ENCODE measurements at places on chromosomes 4 and X.
A peak's percentile ranks its signal among the peaks of the same experiment; 100 is the strongest.

- no peak for DNase-seq
These were observed 509.9 kb upstream of the POU3F4 start for GRCh38 chrX:82998163-82998562.

DNA sequence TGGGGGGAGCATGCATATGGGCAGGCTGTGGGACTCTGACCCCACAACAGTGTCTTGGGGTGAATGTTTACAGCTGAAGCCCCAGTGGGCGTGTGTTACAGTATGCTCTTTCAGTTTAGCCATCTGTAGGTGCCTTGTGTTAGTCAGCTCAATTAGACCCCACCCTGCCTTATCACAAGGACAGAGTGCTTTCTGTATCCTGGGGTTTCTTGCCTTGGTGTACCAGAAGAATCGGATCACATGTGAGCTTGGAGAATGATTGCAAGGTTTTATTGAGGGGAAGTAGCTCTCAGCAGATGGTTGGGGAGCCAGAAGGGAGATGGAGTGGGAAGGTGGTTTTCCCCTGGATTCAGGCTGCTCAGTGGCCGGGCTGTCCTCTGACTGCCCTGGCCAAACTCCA is 27.3 kb downstream of the SH3BGRL start:
- no peak for DNase-seq

GRCh38 chr4:145195167-145195952 is 15.0 kb upstream of the OTUD4 start:
- no peak for DNase-seq

DNA sequence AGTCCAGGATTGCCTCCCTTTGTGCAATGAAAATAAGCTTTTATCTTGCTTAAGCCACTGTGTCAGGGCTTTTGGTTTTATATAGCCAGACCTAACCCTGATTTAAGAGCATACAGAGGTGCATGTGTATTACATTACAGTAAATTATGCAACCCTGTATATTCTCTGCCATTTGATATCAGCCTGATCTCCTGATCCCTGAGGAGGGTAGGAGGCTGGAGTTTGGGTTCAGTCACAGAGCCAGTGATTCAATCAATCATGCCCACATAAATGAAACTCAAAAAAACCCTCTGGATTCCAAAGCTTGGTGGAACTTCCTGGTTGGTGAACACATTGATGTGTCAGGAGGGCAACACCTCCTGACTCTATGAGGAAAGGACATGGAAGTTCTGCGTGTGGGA is 7.3 kb upstream of the KLHL8 start:
- no peak for DNase-seq

- DNase-seq: no peak
These were observed 285.4 kb downstream of the UNC5C start for GRCh38 chr4:95263391-95263790.

DNA sequence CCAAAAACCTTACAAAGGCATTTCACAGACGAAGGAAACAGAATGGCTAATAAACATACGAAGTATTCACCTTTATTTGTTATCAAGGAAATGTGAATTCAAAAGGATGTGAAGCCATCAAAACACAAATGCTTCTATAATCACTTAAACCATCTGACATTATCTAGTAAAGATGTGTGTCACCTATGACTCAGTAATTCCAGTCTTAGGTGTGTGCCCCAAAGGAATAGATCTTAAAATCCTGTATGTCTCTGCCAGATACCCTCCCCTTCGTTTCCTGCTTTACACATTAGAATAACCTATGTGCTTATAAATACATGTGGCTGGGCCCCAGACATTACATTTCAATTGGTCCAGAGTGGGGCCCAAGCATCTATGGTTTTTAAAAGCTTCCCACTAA is 41.8 kb upstream of the CEP135 start:
- DNase-seq: no peak

DNA sequence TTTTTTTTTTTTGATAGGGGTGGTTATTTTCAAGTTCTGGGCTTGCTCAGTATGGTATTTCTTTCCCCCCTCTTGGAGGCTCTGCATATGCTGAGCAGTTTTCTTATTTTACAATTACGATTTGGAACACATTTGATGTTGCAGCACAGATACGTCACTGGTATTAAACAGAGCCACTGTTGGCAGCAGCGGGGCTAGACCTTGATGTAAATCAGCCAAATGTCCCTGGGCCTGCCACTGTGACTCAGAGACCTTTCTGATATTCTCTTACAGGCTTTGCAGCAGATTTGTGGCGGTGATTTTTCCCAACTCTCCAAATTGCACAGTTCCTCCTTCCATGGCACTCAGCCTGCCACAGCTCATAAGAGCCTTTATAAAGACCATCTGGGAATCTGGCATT is 81.1 kb downstream of the VMA21 start:
- DNase-seq: no peak

DNA sequence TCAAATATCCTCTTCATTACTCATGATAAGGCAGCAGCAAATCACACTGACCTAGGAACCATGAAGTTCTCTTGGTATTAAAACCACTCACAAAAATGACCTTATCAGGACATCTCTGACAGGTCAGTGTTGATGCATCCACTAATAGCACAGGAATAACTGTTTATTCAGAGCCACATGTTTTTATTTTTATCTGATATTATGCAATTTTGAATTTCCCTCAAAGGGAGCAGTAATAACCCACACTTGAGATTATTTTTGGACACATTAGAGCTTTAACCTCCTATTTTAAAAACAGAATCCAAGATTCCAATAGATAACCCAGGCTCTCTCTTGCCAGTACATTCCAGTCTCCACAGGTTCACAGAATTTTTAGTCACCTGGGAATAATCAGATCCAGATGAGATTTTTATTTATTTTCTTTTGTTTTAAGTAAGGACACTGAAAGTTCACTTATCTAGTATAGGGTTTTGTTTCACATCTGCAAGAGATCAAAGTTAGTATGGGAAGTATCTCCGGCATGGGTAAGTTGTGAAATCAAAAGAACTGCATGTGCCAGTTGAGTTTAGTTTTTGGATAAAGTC is 36.3 kb upstream of the MYOZ2 start:
- no peak for DNase-seq

DNA sequence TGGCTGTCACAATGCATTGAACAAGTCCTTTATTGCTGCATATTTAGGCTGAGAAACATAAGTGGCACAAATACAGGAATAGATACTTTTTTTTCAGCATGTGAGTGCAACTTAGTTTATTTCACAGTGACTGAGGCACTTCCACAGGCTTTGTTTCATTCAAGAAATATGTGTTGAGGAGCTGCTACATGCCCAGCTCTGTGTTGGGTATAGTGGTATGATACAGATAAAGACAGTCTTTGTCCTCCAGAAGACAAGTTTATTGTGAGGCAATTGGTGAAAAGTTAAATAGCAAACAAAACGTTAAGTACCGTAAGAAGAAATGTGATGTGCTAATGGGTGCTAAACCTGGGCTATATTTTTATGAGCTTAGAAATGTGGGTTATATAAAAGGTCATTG is 186.4 kb downstream of the SPRY1 start:
- DNase-seq: no peak

DNA sequence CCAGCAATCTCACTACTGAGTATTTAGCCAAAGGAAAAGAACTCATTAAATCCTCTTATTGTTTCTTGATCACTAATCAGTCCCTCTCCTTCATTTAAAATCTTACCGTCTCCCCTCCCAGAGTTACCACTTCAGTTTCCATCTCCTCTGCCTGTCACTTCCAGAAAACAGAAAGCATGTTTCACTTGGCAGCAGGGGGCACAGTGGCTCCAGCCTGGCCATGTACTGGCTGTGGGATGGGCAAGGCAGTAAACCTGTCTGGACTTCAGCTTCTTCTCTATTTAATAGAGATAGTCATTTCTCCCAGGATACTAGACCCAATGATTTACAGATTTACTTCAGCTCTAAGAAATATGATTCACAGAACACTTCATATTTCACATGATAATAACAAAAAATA is 63.2 kb downstream of the CD40LG start:
- peak; percentile 28 for DNase-seq

- DNase-seq: no peak
These were observed 64.8 kb upstream of the LIMCH1 start for GRCh38 chr4:41473176-41473575.

DNA sequence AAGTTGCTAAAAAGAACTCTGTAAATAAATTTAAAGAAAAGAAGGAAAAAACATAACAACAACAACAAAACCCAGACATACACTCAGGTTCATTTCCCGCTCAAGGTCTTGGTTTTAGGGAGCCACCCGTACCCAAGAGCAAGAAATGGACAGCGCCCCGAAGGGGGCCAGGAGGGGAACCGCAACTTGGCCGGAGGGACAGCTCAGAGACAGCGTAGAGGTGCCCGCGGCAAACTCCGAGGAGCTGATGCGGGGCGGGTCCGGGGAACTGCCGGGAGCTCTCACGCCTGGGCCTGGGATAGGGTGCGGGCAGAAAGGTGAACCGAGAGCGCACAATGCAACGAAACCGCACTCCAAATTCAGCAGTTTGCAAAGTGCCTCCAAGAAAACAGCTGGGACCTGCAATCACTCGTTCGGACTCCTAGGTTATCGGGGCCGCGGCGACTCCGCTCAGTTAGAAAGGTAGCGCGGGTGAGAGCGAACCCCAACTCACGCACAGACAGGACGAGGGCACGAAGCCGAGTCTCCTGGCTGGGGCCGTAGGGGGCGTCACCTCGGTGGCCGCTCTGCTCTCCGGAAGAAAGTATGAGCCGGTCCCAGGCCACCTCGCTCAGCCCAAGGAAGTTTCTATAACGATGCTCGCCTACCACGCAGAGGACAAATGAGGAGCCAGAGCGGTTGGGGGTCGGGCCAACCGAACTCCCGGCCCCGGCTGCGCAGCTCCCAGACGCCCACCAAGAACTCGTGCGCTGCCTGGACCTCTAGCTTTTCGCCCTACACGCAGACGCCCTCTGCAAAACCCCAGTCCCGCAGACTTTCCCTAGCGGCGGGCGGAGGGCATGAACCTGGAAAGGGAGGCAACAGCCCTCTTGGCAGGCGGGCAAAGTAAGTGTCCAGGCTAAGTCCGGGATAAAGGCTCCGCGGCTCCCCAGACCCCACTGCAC is 1.4 kb downstream of the NDNF start:
- peak; percentile 35 for DNase-seq

DNA sequence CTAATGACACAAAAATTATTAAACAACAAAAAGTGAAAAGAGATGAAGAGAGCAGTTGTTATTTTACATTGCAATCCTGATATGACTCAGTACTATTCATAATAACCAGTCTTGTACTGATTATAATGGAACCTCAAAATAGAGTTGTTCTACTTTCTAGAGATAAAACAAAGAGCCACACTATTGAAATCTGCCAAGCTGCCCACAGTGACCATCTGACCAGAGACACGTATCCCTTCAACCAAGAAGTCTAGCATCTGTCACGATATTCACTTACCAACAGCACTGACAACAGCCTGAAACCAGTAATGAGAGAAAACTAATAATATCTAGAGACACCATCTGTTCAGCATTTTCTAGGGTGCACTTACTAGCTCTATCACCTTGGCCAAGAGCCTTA is 466.7 kb downstream of the NKX6-1 start:
- DNase-seq: peak; percentile 66

DNA sequence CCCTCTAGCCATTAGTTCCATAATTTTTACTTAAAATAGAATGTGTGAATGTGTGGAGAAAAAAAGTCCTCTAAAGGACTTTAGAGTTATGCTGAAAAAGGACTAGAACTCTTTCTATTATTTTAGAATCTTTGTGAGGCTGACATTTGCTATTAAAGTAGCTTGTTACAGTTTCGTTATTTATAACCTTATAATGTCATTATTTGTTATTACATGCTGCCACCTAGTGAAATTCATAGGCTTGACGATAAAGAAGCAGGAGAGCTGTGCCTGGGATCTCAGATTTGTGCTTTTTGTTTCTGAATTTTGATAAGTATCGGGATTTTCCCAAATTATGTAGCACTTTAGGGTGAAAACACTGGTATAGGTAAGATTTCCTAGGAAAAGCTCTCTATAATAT is 38.5 kb upstream of the TAPT1 start:
- DNase-seq: peak; percentile 0

DNA sequence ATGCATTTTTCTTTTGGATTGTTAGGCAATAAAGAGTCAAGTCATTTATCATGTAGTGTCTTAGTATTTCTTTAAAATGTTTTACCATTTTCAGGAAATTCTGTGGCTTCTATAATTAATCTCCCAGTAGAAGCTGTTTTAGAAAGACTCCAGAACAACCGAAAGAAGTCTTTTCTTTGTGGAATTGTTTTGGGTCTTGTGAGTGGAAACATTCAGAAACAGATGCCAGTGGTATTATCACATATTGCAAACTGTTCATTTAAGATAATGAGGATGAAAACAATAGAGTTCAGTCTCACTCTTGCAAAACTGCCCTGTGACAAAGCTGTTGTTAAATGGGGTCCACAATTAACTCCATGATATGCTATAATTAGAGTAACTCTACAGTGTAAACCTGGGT is 211.2 kb upstream of the KIT start:
- no peak for DNase-seq

- peak; percentile 25 for DNase-seq
These were observed 27.4 kb downstream of the WDFY3 start for GRCh38 chr4:84939113-84939512.

DNA sequence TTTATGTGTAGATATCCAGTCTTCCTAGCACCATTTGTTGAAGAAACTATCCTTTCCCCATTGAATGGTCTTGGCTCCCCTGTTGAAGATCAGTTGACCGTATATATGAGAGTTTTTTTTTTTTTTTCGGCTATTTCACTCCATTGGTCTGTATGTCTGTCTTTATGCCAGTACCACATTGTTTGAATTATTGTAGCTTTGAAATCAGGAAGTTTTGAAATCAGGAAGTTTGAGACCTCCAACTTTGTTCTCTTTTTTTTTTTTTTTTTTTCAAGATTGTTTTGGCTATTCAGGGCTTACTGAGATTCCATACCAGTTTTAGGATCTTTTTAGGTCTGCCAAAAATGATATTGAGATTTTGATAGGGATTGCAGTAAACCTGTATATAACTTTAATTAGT is 4.3 kb upstream of the SCD5 start:
- DNase-seq: no peak

GRCh38 chrX:9659571-9660195 is 106.0 kb downstream of the GPR143 start:
- no peak for DNase-seq

GRCh38 chrX:41335198-41335957 is 1.4 kb downstream of the DDX3X start:
- no peak for DNase-seq

- no peak for DNase-seq
These were observed 5.5 kb downstream of the ELMOD2 start for GRCh38 chr4:140529434-140529833.

DNA sequence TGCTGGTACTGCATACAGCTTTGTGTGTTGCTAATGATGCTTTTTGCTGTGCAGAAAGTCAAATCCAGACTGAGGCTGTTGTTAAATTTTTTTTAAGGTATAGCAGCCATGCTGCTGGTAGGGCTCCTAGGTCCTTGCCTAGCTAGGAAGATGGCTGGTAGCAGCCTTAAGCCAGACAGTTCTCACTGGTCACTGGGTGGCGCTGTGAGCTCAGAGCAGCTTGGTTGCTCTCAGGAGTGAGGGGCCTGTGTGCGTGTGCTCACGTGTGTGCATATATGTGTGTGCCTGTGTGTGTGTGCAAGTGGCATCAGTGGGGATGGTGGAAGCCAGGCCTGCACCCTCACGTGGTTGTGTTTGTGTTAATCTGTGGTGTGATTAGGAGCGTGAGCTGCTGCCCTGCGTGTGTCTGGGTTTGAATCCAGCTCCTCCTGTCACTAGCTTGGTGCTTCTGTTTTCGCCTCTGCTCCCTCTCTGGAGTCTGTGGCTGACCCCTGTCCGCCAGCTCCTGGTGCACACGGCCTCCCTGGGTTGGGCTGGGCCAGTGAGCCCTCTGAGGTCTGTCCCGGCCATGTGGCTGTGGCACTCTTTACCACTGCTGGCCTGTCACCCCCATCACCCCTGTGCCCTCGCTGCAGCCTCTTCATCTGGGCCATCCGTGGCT is 46.1 kb downstream of the SORCS2 start:
- DNase-seq: no peak
